ENCODE measurements at places on chromosomes 3 and 15.
A peak's percentile ranks its signal among the peaks of the same experiment; 100 is the strongest.

GRCh38 chr3:71512000-71512399, 71.5 kb downstream of the FOXP1 start:
- no peak for DNase-seq

- no peak for DNase-seq
Measured at GRCh38 chr3:81451611-81452010, 309.8 kb downstream of the GBE1 start.

GRCh38 chr3:133367956-133368355, 31.9 kb upstream of the BFSP2 start:
- no peak for DNase-seq

DNA sequence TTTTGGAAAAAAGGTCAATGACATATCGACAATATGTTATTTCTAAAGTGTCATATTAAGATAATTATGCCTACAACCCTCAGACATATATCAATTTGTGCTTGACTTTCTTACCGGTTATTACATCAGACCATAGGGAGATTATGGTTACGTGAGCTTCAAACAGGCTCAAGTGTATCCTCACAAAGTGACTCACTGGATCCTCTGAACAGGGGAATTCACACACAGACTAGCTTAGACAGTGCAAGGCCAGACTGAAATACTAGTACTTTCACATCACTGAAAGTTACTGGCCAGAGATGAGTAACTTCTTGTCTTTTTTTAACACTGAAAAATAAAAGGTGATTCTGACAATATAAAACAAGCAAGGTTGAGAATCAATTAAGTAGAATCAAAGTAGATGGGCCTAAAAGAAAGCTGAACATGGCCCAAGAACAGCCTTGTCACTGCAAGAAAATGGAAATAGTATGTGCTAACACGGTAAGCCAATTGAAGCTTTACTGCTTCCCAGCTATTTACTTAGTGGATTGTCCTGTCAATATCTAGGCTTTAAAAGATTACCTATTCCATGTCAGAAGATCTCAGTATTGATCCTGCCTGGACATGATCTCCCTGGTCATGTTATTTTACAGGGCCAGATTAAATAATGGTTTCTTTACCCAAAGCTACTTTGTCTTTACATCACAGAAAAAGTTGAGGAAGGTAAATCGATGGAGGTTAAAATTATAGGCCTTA, 848.6 kb downstream of the ROBO1 start:
- DNase-seq = no peak

- DNase-seq = no peak
Measured at GRCh38 chr15:85531083-85531482, 150.7 kb downstream of the AKAP13 start.

DNA sequence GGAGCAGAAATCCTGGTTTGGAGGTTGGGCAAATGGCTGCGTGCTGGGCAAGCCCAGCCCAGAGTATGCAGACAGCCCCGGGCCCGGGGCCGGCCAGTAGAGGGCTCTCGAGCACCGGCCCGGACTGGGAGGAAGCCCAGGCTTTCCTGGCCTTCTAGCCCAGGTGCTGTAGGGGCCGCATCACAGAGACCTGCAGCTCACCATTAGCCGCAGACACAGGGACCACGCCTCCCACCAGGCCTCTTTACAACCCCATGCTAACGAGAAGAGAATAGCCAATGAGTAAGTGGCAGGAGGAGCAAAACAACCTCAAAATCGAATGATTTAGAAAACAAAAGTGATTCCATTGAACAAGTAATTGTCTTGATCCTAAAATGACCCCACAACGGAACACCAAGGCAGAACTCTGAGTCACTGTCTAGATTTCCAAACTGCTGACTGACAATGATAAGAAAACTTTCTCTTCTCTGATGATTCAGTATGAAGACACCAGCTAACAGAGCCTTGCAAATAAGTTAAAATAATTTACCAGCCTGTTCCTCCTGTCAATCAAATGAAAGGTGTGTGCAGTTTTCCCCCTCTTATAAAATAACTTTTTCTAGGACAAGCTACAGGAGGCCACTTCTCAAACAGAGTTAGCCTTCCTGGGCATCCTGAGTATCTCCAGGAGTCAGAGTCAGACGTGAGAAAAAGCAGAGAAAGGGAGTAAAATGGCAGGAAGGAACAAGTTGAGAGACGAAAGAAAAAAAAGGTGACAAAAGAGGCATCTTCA, 102.2 kb downstream of the DGKG start:
- DNase-seq = peak; percentile 86

GRCh38 chr3:177820683-177821316, 623.5 kb upstream of the TBL1XR1 start:
- DNase-seq = peak; percentile 87

DNA sequence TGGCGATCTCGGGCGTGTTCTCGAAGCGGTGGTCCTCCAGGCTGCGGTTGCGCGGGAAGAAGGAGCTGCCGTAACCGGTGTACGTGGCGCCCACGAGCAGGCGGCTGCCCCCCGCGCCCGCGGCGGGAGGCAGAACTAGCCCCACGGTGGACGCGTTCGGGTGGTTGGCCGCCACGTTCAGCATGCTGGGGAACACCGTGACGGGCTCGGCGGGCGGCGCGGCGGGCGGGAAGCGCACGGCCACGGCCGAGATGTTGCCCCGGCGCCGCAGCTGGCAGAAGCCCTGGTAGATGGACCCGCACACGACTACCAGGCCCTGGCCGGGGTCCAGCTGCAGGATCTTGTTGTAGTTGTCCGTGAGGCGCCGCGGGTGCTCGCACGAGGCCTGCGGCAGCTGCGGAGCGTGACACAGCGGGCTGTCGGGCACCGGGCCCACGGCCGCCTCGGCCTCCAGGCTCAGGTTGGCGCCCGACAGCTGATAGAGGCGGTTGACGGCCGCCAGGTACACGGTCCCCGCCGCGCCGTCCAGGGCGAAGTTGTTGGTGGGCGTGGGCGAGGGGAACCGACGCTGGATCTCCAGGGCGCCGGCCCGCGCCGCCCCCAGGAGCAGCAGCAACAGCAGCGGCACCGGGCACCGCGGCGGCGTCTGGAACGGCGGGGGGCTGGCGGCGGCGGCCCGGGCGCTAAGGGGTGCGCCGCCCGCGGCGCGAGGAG, 397 bp downstream of the PLXND1 start:
- peak; percentile 55 for DNase-seq

- DNase-seq = no peak
Measured at GRCh38 chr3:3665546-3665945, 133.7 kb upstream of the LRRN1 start.

- no peak for DNase-seq
Measured at GRCh38 chr3:191263365-191263764, 64.3 kb downstream of the OSTN start.

GRCh38 chr3:157541506-157542236, 38.5 kb upstream of the VEPH1 start:
- no peak for DNase-seq

DNA sequence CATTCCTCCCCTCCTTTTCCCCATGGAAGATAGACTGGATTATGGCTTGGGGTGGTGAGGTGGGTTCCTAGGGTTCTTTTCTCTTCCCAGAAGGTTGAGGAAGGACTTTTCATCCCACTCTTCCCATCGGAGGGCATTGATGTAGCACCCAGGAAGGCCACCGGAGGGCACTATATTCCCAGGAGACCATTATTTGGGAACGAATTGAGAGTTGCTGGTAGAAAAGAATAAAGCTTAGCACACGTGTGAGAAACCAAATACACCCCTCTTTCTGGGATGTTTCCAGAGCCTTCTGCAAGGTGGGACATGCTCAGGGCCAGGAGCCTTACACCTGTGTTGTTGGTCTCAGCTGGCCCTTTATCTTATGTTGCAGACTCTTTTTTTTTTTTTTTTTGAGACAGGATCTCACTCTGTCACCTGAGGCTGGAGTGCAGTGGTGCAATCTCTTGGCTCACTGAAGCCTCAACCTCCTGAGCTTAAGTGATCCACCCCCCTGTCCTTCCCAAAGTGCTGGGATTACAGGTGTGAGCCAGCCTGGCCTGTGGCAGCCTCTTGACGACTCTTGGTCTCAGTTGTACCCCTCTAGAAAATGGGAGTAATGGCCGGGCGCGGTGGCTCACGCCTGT, 6.3 kb upstream of the CDC25A start:
- DNase-seq = peak; percentile 75

GRCh38 chr3:177606891-177607290, 409.6 kb upstream of the TBL1XR1 start:
- no peak for DNase-seq

- no peak for DNase-seq
Measured at GRCh38 chr15:92877416-92877815, 22.7 kb upstream of the CHD2 start.

GRCh38 chr3:190336516-190337189, 14.4 kb upstream of the CLDN1 start:
- no peak for DNase-seq

DNA sequence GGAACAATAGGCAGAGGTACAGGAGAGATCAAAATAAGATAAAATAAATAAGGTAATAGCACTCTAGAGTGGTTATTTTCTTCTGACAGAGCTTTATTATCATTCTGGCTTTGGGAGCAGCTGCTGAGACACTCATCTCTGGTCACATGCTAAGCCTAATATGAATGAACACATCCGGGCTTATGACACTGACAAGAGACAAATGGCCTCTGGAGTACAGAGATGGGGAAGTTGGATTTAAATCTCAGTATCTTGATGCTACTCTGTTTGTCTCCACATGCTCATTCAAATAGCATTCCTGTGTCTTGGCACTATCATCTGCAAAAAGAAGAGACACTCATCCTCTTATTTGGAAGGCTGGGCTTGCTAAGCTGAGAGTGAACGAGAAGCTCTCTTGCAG, 55.6 kb downstream of the TMEM45A start:
- DNase-seq = no peak

DNA sequence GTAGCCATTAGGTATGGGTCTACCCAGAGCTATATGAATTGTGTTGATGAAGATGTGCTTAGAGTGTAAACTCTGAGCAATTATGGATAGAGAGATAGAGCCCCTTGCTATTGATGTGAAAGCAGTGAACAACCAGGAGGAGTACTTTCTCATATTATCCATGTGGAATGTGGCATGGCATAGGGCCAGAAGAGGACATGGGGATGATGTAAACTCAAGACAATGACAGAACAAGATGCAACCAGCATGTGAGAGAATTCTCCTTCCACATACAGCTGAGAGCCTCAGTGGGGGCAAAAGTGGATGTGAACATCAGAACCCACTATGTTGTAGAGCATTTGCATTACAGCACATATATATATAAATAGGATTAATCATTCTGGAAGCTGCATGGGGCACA, 36.4 kb upstream of the BNC1 start:
- no peak for DNase-seq

DNA sequence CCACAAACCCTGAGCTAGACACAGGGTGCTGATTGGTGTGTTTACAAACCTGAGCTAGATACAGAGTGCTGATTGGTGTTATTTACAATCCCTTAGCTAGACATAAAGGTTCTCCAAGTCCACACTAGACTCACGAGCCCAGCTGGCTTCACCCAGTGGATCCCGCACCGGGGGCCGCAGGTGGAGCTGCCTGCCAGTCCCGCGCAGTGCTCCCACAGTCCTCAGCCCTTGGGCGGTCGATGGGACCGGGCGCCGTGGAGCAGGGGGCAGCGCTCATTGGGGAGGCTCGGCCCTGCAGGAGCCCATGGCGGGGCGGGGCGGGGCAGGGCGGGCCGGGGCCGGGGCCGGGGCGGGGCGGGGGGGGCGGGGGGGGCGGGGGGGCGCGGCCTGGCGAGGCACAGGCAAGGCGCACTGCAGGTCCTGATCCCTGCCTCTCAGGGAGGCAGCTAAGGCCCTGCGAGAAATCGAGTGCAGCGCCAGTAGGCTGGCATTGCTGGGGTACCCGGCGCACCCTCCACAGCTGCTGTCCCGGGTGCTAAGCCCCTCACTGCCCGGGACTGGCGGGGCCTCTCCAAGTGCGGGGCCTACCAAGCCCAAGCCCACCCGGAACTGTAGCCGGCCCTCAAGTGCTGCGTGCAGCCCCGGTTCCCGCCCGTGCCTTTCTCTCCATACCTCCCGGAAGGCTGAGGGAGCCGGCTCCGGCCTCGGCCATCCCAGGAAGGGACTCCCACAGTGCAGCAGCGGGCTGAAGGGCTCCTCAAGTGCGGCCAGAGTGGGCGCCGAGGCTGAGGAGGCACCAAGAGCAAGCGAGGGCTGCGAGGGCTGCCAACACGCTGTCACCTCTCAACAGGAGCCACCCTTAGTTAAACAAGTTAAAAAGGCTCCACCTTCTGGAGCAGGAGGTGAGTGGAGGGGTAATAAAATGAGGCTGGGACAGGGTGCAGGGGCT, 9.8 kb upstream of the TMEM40 start:
- DNase-seq = no peak

- DNase-seq = no peak
Measured at GRCh38 chr3:135440746-135441145, 524.8 kb upstream of the PPP2R3A start.

DNA sequence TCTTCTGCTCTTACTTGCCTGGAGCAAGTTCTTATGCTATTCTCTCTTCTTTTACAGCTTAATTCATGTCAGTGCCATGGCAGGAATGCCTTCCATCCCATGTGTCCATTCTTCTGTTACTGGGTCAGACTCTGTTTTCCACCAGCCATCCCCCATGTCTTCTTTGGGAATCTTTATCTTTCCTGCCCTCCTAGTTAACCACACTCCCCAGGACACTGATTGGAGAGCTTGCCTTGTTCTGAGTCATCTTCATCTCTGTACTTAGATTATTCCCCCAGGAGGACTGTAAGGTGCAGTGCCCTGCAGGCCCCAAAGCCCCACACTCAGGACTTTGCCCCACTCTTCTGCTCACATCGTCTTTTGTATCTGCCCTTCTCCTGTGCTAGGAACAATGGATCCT, 3.6 kb downstream of the ABHD17C start:
- no peak for DNase-seq

- peak; percentile 97 for DNase-seq
Measured at GRCh38 chr15:59299929-59300617, 72.6 kb downstream of the MYO1E start.

DNA sequence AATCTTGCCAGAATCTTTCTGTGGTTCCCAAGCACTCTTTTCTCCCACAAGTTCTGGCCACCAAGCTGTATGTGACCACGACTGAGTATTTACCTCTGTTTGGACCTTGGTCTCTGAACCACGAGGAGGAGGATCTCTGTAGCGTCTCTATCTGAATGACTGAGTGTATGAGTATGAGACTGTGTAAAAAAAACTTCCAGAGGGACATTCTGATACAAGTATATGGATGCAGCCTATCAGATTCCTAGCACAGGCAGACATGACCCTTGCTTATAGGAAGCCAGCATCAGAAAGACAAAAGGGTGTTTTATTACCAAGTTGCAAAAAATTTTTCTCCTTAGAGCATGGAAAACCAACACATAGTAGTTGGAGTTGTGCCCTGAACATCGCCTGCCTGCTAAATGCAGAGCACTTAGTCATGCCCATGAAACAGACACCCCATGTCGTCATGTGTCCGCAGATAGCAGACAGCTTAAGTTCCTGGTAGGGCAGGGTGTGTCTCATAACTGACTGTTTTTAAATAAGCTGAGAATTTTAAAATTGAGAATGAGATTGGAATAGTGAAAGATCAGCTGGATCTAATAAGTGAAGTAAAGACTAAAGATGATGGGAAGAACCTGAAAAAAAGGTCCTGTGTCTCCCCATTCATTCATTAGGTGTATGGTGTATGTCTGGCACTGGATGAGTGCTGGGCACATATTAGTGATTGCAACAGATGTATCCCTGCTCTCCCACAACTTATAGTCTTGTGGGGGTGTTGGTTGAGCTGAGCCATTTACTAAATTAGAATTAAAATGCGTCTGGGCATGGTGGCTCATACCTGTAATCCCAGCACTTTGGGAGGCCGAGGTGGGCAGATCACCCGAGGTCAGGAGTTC, 30.9 kb downstream of the DAG1 start:
- peak; percentile 88 for DNase-seq

- no peak for DNase-seq
Measured at GRCh38 chr3:140236836-140237501, 302.0 kb downstream of the CLSTN2 start.

GRCh38 chr3:43871627-43872245, 181.0 kb downstream of the ABHD5 start:
- no peak for DNase-seq
